ENCODE measurements at places on chromosomes 16 and 17. TPM values are rescaled to one million over a fixed set of nuclear protein-coding genes. Genes with fewer than 3 reads are reported as not detected.

DNA sequence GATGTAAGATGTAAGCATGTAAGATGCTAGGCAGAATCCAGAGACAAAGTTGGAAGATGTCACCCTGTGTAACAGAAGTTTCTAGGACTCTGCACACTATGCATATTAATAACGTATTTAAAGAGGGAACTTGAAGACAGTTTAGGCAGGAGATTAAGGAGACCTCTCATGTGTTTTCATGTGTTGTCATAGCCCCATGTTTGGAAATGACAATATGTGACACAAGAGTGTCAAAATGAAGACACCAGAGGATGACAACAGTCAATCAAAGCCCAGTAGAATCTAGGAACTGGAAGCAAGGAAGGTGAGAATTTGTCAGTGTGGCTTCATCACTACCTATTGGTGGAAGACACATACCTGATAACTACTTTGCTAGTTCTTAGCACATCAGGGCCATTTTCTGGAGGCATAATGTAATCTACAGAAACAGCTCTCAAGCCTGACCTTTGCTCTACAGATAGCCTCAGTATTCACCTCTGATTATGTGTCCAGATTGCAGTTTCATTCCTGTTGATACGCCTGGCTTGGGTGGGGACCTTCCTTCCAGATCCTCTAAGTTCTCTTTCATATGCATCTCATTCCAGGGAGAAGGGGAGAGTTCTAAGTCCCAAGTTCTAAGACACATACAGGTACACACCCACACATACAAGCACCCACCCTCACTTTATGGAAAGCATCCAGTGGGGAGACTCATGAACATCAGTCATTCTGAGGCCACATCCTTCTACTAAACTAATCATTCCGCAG, 26.3 kb downstream of the PMP22 start:
- peaks cover 2% of the 10 kb centered on the region for H3K36me3 ChIP-seq
- peaks cover 2% of the 10 kb centered on the region for H3K4me1 ChIP-seq
- H3K27ac ChIP-seq: no peak overlapping the region
- no peak overlapping the region for H3K4me3 ChIP-seq
- no peak for DNase-seq

- no peak for DNase-seq
- H3K36me3 ChIP-seq: peaks cover 5% of the 10 kb centered on the region
- peaks cover 40% of the 10 kb centered on the region for H3K27me3 ChIP-seq
- H3K4me3 ChIP-seq: no peak overlapping the region
- H3K27ac ChIP-seq: no peak overlapping the region
Measured at GRCh38 chr17:43556292-43556691, 10.2 kb upstream of the ETV4 start.

DNA sequence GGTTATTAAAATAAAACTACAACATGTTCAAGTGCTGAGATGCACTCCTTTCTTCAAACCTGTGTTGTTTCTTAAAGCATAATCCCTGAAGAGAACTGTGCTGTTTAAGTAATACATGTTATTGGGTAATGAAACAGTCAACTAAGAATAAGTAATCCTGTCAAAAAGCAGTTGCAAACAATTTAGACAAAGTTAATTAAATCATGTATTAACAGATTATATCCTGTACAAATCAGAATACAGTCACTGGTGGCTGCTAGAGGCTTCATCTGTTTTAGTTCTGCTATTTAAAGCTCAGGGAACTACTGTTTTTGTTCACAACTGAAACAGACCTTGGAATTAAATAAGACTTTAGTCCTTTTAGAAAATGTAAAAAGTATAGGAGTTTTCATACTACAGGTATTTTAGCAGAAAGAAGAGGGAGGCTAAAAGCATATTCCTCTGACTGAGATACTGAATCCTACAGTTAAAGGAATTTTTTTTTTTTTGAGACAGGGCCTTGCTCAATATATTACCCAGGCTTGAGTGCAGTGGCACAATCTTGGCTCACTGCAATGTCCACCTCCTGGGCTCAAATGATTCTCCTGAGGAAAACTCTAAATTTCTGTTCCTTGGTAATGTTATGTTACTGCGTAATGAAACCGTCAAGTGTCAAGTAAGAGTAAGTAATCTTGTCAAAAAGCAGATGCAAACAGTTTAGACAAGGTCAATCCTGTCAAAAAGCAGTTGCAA, 27.3 kb upstream of the ITGA2B start:
- H3K4me3 ChIP-seq: no peak overlapping the region
- peak overlapping the region; percentile 3 for H3K27ac ChIP-seq
- no peaks in the 10 kb centered on the region for H3K27me3 ChIP-seq

DNA sequence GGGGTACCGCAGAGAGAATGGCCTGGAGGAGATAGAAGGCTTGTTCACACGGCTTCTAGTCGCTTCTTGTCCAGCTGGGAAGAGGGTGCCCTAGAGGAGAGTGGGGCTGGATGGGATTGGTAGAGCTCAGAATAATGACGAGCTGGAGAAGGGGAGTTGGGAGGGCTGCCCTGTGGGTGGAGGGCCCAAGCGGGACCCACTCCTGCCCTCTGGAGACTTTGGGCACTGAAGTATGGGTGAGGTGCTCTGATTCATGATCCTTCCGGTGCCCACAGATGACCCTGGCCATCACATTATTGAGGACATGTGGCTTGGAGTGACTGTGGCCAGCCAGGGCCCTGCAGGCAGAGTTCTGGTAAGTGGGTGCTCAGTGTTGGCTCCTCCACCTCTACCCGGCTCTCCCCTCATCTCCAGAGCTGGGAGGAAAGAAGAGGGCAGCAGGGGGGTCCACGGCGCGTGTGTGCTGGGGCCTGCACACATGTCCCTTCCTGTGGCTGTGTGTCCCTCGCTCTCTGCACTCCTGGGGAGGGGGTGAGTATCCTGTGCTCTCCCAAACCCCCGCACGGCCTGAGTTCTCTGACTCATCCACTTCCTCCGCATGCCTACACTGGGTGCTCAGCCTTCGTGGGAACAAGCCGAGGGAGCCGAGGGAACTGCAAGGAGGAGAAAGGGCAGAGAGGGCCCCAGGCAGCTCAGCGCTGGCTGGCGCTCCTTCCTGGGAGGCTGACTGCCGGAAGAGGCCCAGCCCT, 8.5 kb downstream of the ITGA3 start:
- H3K4me3 ChIP-seq: no peak overlapping the region
- no peaks in the 10 kb centered on the region for H3K27me3 ChIP-seq
- no peak overlapping the region for H3K27ac ChIP-seq
- DNase-seq: no peak
- H3K4me1 ChIP-seq: peaks cover 12% of the 10 kb centered on the region

KCNH6 gene
- not detected for total RNA-seq

DNA sequence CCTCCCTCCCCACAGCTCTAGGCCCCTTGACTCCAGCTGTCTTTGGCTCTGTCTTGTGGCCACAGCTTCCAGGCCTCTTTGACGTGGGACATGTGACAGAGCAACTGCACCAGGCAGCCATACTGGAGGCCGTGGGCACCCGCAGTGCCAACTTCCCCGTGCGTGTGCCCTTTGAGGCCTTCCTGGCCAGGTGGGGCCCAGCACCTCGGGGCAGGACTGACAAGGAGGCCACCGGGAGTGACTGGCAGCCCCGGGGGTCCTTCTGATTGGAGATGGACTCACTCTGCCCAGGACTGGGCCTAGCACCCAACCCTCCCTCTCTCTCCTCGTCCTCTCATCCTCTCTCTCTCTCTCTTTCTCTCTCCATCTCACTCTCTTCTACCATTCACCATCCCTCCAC, 15.5 kb downstream of the MYO15B start:
- H3K36me3 ChIP-seq: no peaks in the 10 kb centered on the region
- H3K27me3 ChIP-seq: no peaks in the 10 kb centered on the region
- H3K4me3 ChIP-seq: no peak overlapping the region
- no peak overlapping the region for H3K27ac ChIP-seq
- no peak for DNase-seq

DNA sequence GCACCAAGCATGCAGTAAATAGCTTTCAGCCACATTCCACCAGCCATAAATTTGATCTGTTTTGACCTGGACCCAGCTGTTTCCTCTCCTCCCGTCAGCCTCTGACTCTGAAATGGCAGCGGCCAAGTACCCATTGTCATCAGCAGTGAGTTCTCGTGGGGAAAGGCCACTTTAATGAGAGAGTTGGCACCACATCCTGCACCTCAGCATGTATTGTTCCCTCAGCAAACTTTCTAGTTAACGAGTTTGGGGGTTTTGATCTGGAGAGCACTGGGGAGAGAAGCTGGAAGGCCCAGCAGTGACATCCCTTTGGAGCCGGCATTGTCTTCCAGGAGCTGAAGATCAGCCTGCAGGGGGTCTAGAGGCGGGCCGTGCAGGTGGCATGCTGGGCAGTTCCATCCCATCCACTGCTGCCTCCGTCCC, 84.9 kb downstream of the RPA1 start:
- peaks cover 32% of the 10 kb centered on the region for H3K27me3 ChIP-seq
- H3K4me1 ChIP-seq: no peaks in the 10 kb centered on the region
- no peak for DNase-seq
- no peak overlapping the region for H3K4me3 ChIP-seq
- H3K36me3 ChIP-seq: peaks cover 2% of the 10 kb centered on the region
- H3K27ac ChIP-seq: no peak overlapping the region

KRT9 gene
- not detected for total RNA-seq

DNA sequence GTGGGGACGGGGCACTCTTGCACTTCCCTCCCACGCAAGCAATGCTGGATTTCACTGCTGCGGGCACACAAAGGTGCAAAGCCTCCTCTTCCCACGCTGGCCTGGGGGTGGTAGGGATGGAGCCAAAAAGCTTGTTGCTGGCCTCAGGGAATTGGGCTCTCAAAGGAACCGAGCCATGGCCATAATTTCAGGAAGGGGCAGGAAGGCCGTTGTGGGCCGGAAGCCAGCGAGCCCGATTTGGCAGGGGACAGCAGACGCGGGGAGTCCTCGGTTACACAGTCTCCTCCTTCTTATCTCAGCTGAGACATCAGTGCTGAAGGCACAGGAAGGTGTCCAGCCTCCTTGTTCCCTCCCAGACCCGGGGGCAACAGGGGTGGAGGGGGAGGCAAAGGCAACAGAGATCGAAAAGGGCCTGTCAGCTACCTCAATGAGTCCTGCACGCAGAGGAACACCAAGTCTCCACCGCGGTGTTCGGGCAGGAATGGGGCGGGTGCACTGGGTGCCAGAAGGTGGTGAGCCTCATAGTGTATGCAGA, 59.5 kb downstream of the SLFN11 start:
- peaks cover 39% of the 10 kb centered on the region for H3K4me1 ChIP-seq
- H3K36me3 ChIP-seq: no peaks in the 10 kb centered on the region
- peak overlapping the region; percentile 99 for H3K27ac ChIP-seq
- H3K27me3 ChIP-seq: no peaks in the 10 kb centered on the region
- H3K4me3 ChIP-seq: peak overlapping the region; percentile 97
- DNase-seq: no peak

SLC6A4 gene
- total RNA-seq: 5.0 TPM

DNA sequence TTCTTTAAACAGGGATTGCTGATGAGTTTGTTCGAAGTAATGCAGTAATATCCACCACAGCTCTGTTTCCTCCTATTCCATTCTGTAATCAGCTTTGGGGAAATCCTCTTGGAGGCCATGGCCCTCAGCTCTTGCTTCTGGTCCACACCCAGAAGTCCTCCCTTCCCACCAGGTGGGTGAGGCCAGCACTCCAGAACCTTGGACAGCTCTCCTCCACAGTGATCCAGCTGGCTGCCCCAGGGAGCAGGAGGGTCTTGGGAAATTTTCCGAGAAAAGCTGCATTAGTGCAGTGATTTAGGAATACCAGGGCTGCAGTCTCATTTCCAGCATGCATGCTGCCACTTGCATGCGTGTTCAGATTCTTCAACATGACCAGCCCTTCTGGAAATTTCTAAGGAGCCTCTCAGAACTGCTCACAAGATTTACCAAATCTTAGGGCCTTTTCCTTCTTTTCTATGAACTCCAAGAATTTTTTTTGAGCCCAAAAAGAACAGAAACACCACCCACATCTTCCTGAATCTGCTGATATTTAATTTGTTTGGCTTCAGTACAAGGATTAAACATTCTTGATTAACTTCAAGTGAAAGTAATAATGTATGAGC, 4.2 kb downstream of the SMPD3 start:
- peaks cover 44% of the 10 kb centered on the region for H3K27me3 ChIP-seq
- DNase-seq: no peak
- H3K27ac ChIP-seq: no peak overlapping the region
- no peak overlapping the region for H3K4me3 ChIP-seq

DNA sequence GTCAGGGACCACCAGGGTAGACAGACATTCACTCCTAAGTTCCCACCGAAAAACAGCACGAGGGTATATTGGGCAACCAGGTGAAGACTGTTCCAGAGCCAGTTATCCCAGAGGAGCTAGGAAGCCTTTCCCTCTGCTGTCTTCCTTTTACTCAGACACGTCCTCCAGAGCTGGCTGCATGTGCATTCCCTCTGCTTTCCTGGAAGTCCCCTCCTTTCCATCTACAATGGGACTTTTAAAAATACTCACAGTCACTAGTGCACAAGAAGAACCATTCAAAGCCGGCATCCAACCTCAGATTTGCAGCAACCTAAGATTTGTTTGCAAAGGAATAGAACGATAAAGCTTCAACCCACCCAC, 32.5 kb upstream of the CRISPLD2 start:
- no peak overlapping the region for H3K27ac ChIP-seq
- DNase-seq: no peak
- no peak overlapping the region for H3K4me3 ChIP-seq

CA10 gene
- total RNA-seq: 0.96 TPM

MILR1 gene
- total RNA-seq: 1.0 TPM

- H3K4me3 ChIP-seq: peak overlapping the region; percentile 73
- no peak overlapping the region for H3K27ac ChIP-seq
- H3K27me3 ChIP-seq: no peaks in the 10 kb centered on the region
- peak; percentile 32 for DNase-seq
- H3K36me3 ChIP-seq: no peaks in the 10 kb centered on the region
Measured at GRCh38 chr17:17300624-17301568, 2.3 kb upstream of the NT5M start.

DNA sequence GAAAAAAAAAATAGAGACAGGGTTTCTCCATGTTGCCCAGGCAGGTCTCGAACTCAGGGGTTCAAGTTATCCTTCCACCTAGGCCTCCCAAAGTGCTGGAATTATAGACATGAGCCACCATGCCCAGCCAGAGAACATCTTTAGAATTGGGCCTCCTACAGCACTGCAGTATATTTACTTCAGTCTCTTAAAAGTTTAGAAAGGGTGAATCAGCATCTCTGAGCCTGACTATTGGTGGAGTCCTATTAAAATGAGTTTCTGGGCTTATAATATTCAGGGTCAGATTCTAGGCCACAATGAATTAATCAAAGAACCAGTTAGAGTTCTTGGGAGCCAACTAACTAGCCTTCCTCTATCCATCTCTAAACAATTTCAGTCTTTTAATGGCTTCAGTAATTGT, 22.8 kb downstream of the TADA2A start:
- H3K4me3 ChIP-seq: no peak overlapping the region
- H3K27ac ChIP-seq: no peak overlapping the region
- H3K36me3 ChIP-seq: peaks cover 3% of the 10 kb centered on the region
- H3K4me1 ChIP-seq: peaks cover 11% of the 10 kb centered on the region
- no peaks in the 10 kb centered on the region for H3K27me3 ChIP-seq

TNFRSF13B gene
- 1.1 TPM for total RNA-seq

All from T-helper 17 cell (primary cell).